Type B pancreatic cell (in vitro differentiated cells): ENCODE measurements at places on chromosomes 3 and 15. TPM values are rescaled to one million over a fixed set of nuclear protein-coding genes. Genes with fewer than 3 reads are reported as not detected.

Gene KLHL40
- total RNA-seq = 0.12 TPM in 1 of 2 replicates, not detected in the other

Gene DLL4
- total RNA-seq = 2.9 and 5.9 TPM in 2 replicates

Gene FSTL1
- total RNA-seq = 183 and 383 TPM in 2 replicates

Gene ANKRD34C
- total RNA-seq = not detected in 2 replicates

Gene TM4SF1
- total RNA-seq = 39.4 and 82.3 TPM in 2 replicates

Gene GRK7
- 0.10 TPM in 1 of 2 replicates, not detected in the other for total RNA-seq

Gene CA12
- 4.7 and 5.5 TPM in 2 replicates for total RNA-seq

Gene TIGIT
- total RNA-seq = not detected in 2 replicates

Gene STAB1
- total RNA-seq = 0.12 TPM in 1 of 2 replicates, not detected in the other

Gene SPTSSB
- 28.8 and 69.1 TPM in 2 replicates for total RNA-seq
